ENCODE measurements at places on chromosomes 4 and X.

GRCh38 chrX:131779741-131780140 lies 235.9 kb downstream of the OR13H1 start:
- no peak for DNase-seq

DNA sequence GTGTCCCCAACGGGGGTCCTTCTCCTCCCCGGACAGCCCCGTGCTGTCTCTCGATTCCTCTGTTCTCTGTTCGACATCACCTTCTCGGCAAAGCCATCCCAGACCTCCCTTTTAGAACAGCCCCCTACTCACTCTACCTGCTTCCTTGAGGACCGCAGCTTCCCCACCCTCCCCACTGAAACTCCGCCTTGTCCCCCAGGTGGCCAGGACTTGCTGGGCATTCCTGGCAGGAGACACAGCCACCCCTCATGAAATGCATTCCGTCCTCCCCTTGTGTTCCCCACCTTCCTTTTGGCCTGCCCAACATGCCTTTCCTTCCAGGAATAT lies 34.8 kb upstream of the GPR78 start:
- DNase-seq, result no peak

DNA sequence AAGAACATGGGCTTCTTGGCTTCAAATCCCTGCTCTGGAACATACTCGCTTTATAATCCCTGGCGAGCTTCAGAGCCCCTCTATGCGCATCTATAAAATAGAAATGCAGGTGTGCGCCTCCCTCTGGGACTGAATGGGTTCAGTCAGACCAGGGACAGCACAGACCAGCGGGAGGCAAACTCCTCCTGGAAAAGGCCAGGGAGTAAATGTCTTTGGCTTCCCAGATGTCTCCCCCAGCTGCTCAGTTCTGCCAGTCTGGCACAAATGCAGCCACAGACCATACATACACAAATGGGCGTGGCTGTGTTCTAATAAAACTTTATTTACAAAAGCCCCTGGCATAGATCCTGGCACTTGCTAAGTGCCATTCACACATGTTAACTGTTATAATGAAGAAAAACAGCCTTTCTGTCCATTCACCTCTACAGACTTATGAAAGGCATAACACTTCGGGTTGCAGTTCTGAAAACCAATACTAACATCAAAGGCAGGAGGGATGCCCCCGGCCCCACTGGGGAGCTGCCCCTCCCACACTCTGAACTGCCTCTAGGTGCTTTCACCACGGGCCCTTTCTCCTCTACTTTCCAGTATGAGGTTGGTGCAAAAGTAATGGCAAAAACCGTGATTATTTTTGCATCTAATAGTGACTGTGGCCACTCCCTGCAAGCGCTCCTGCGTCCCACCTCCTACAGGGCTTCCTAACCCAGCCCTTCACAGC lies 4.6 kb downstream of the JAKMIP1 start:
- DNase-seq, result no peak

DNA sequence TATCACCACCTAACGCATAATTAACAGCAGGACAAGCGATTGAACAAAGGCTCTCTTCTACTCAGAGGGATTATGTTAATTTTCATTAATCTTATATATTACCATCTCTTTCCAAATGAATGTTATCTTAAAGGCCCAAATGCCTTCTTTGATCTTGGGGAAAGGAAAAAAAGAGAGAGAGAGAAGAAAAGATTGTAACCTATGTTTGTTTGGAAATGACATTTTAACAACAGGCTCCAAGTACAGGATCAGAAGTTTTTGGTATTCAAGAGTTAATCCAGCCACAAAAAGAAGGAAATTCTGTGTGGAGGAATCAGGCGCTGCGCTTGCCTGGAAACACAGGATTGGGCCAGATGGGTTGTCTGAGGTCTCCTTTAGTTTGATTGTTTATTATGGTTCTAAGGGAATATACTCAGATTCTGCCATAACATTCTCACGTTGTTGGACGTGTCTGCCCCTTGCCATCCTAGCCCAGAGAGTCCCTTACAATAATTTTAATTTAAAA lies 100.7 kb upstream of the STX18 start:
- no peak for DNase-seq

- DNase-seq, result no peak
These were observed 46.6 kb downstream of the MAP7D3 start for GRCh38 chrX:136204571-136204970.

DNA sequence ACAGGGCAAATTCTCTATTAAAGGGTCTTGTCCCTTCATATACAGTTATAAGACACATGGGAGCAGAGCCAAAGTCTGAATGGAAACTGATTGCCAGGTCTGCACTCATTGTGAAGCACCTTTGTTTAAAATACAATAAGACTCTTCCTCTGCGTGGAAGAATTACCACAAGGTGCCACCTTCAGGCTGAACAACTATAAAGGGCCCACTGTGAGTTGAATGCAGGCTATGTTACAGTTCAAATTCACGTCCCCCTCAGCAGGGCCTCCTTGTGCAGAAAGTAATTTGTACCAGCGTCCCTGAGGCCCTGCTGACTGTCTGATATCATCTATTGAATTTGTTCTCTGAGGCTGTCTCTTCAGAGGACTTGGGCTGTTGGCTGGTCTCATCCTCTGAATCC lies 225.8 kb upstream of the TEX13C start:
- no peak for DNase-seq

DNA sequence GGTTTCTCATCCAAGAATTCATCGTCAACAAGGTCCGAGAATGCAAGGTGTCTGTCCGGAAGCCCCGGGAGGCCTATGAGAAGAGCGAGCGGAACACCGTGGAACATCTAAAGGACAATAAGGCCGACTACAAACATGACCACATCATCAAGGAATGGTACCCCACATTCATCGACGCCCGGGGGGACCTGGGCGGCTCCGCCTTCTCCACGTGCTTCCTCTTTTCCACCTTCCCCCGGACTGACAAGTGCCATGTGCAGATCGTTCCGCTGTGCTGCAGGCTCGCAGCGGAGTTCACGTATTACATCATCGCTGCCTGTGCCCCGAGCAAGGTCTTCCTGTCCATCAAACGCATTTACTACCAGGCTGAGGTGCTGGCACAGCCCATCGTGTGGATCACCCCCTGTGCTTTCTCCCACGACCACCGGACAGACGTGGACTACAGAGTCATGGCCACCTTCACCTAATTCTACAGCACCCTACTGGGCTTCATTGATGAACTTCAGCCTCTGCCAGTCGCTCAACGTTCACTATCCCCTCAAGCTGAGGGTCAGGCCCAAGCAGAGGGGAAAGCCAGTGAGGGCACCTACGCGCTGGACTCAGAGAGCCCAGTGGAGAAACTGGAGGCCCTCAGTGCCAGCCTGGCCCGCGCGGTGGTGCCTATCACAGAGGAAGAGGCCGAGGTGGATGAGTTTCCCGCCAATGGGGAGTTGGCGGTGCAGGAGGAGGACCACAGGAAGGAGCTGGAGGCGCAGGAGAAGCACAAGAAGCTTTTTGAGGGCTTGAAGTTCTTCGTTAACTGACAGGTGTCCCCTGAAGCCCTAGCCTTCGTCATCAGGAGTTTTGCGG lies 125.9 kb upstream of the PABPC4L start:
- no peak for DNase-seq
